Stimulated activated CD4-positive, alpha-beta T cell treated with anti-CD3 and anti-CD28 coated beads, TNF-alpha, amount 100 ng/mL, for 4 hours (primary cell): ENCODE measurements at places on chromosomes 11 and 22.

DNA sequence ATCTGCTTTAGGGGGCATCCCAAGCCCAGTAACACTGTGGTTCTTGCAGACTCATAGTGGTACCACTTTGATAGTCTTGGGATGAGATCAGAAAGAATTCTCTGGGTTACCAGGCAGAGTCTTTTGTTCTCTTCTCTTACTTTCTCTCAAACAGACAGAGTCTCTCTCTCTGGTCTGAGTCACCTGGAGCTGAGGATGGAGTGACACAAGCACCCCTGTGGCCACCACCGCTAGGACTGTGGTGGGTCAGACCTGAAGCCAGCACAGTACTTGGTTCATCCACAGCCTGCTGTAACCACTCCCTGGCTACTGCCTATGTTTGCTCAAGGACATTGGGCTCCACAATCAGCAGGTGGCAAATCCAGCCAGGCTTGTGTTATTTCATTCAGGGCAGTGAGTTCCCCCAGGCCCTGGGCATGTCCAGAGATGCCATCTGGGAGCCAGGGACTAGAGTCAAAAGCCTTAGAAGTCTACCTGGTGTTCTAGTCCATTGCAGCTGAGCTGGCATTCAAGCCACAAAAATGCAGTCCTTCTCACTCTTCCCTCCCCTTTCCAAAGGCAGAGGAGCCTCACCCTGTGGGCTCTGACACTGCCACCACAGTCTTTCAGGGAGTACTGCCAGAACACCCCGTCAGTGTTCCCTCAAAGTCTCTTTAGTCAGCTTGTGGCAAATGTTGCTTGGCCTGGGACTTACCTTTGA lies 29.9 kb downstream of the ENDOD1 start:
- no peak for DNase-seq

DNA sequence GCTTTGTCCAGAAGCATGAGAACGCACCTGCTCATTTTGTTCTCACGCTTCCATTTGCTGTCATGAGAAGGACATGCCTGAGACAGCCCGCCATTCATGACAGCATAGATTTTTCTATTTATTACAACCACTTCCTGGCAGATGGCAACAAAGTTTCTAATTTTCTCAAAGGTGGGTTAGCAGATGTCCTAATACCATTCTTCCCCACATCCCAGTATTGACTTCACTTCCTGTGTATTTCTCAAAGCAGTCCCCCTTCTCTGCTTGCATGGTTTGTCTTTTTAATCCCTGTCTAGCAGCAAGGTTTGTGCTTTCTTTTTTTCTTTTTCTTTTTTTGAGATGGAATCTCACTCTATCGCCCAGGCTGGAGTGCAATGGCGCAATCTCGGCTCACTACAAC lies 94.3 kb downstream of the ISX start:
- no peak for DNase-seq

DNA sequence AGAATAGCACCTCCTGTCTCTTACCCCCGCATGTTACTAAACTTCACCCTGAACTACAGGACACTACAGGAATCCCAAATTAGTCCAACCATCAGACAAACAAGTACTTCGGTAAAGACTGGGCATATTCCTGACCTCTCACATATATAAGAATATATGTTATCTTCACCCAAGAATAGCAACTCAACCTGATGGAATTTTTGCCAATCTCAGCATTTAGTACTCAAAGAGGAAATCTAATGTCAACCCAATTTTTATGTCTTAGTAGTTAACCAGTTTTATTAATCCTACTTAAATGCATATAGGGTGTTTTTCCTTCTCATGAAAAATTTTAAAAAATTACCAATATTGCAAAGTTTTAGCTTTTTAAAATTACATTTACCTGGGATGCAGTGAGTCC lies 26.2 kb downstream of the PGR start:
- no peak for DNase-seq

- DNase-seq = peak; percentile 54
These were observed at the start of gene CYB5R3 for GRCh38 chr22:42649246-42650099. Gene CYB5R3 (minus strand): TSS chr22:42649392. CDS start chr22:42649315, 77 bp downstream.

DNA sequence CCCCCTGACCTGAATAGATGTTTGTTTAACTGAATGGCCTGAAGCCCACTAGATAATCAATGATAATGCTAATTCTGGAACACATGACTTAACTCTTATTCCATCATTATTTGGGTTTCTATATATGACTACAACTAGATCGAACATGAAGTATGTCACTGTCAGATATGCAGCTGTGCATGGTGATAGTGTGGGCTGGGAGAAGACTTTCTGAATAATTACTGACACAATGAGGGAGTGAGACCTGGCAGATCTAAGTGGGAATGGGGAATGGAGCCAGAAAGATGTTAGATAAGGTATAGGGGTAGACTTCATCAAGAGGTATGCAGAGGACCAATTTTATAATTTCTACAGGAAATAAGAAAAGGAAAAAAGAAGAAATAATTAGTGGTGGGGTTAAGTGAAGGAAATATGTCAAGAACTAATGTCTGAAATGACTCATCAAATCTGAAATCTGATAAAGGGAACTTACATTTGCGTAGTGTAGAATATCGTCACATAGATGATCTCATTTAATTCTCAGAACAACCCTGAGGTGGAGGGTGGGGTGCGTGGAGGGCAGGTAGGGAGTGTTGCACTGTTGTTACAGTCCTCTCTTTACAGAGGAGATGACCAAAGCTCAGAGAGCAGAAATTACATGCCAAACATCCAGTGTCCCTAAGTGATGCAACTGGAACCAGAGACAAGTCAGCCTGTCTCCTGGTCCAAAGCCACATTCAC lies 68.2 kb upstream of the EED start:
- no peak for DNase-seq

- no peak for DNase-seq
These were observed 13.2 kb downstream of the CD6 start for GRCh38 chr11:60984636-60985035.

DNA sequence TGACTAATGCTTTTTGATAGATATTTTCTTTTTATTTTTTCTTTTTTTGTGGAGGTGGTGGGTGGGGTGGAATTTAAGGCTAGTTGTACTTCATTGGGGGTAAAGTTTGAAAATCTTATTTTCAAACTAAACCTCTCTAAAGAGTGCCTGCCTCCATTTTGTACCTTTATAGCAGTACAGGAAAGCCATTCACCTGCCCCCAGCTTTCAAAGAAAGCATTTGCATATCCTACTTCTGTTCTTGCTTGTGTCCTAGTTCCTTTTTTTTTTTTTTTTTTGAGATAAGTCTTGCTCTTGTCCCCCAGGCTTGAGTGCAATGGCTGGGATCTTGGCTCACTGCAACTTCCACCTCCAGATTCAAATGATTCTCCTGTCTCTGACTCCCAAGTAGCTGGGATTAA lies 766.2 kb upstream of the LRRC4C start:
- no peak for DNase-seq

- DNase-seq = no peak
These were observed 5.0 kb downstream of the HEPACAM start for GRCh38 chr11:124930799-124931198.

- no peak for DNase-seq
These were observed 29.2 kb downstream of the KCNQ1OT1 start for GRCh38 chr11:2670541-2671100.

- no peak for DNase-seq
These were observed 121.0 kb downstream of the WNT11 start for GRCh38 chr11:76085270-76085669.

DNA sequence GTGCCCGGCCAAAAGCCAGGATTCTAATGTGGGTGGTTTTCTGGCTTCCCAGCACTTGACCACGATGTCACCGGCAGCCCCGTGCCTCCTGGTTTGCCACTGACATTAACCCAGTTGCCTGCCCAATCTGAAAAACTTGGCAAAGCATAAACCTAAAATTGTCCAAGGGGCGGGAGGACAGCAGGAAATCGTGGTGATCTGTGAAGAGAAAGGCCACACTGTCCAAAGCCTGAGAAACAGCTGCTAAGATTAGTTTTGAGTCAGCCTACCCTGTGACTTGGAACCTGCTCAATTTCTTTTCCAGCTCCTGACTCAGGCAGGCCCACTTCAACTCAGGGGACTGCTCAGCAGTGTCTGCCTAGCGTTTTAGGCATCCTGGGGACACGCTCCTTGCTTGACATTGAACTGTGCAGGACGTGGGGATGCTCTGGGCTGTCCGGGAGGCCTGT lies 8.2 kb upstream of the F2 start:
- no peak for DNase-seq

GRCh38 chr11:128678024-128678423 lies 15.8 kb upstream of the FLI1 start:
- DNase-seq = no peak

DNA sequence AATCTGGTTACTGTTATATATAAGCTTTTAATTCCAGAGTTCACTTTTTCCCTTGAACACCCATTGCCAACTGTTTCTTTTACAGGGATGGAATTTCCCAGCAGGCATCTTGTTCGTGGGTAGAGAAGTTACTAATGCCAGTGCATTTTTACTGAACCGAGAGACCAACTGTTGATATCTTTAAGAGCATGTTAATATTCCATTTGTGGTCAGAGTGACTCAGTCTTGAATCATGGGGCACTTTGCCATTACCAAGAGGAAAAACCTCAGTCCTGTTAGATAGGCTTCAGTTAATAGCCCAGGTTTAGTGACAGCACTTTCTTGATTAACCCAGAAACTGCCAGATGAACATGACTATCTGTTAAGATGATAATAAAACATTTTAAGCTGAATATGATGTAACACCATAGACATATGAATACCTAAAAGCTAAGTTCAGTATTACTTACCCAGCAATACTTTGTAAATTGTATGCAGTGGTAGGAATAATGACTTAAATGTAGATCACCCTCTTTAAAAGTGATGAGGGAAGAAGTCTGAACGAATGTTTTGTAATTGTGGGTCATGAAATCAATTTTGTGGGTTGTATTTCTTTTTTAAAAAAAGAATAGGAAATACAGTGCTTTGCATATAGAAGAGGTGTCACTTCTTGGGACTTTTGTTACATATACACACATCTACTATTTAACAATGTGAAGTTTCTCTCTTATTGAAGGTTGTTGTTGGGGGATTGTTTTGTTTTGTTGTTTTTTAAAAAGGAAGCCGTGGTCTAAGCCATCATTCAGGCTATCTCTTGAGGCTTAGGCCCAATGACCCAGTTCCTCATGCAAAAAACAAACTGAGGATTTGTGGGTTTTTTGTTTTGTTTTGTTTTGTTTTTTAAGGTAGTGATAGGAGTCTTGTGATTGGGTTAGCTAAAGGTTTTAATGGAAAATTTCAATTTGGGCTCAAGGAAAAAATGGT lies 79.2 kb upstream of the GRIK4 start:
- DNase-seq = peak; percentile 0
